ENCODE measurements at places on chromosomes 4 and X.

- no peak for DNase-seq
These were observed 16.4 kb downstream of the ZNF732 start for GRCh38 chr4:288891-289290.

DNA sequence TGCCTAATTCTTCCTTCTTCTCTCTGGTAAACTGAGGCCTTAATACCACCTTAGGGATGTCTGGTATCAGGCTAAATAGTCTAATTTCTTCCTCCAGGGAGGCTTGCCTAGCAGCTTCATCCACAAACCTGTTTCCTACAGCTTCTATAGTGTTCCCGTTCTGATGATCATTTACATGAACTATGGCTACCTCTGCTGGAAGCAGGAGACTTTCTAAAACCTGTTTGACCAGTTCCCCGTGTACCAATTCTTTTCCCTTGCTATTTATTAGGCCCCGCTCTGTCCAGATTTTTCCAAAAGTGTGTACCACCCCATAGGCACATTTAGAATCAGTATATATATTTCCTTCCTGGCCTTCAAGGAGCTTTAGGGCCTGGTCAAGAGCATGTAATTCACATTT, 5.8 kb upstream of the USP38 start:
- no peak for DNase-seq

GRCh38 chrX:83022020-83022419, 486.1 kb upstream of the POU3F4 start:
- no peak for DNase-seq

DNA sequence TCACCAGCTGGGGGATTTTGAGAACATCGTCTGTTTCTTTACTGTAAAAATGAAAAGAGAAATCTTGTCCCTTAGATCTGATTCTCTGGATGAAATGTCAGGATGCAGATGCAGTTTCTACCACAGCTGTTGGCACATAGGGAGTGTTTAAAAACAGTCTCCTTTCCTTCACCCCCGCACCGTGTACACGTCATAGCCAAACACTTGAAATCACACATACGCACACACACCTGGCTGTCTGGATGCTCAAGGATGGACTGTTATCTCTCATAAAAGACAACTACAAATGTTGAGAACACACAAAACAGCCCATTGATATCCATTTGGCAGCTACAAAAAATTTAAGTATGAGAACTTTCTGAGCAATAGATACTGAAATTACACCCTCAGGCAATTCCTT, 275.8 kb upstream of the CLNK start:
- no peak for DNase-seq

DNA sequence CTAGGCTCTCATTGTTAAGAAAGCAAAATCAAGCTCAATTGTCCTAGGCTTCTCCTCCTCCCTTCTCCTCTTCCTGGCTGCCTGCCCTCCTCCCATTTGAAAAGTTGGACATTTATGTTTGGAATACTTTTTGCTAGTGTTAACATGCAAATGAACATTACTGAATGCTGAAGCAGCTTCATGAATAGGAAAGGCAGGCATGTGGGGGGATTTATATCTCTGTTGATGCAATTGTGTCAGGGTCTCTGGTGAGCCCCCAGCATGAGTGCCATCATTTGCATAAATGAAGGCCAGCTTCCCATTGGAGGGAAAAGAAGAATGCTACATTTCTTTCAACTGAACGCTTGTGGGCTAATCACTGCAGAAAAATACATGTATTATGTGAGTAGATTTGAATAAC, 160.1 kb upstream of the NDST3 start:
- no peak for DNase-seq

DNA sequence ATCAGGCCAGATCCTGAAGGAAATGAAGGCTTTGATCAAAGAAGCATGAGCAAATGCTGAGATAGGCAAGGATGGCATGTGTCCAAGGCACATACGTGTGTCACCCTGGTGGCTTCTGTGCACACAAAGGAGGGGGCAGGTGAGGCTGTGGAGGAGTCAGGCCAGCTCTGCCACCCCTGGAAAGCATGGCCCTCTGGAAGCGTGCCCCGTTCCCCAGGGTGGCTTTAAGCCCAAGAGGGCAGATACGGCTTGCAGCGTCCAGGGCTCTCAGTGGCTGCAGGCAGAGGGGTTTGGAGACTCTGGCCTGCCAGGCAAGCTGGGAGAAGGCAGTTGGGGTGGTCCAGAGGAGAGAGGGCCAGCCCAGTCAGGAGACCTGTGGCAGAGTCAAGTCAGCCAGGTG, 25.6 kb downstream of the PNMA6E start:
- no peak for DNase-seq
